ENCODE measurements at places on chromosomes 5 and 9. TPM values are rescaled to one million over a fixed set of nuclear protein-coding genes. Genes with fewer than 3 reads are reported as not detected.

Gene PCDHB11
- total RNA-seq = 1.3 TPM

Gene SLC30A5
- total RNA-seq = 39.7 TPM

Gene NEURL1B
- total RNA-seq = 11.4 TPM

Gene EGFLAM
- total RNA-seq = 0.50 TPM

Gene CNTFR
- total RNA-seq = 1.9 TPM

- no peaks in the 10 kb centered on the region for H3K36me3 ChIP-seq
- no peak overlapping the region for H3K4me3 ChIP-seq
Observed at GRCh38 chr5:109916481-109917153, 226.9 kb downstream of the MAN2A1 start.

DNA sequence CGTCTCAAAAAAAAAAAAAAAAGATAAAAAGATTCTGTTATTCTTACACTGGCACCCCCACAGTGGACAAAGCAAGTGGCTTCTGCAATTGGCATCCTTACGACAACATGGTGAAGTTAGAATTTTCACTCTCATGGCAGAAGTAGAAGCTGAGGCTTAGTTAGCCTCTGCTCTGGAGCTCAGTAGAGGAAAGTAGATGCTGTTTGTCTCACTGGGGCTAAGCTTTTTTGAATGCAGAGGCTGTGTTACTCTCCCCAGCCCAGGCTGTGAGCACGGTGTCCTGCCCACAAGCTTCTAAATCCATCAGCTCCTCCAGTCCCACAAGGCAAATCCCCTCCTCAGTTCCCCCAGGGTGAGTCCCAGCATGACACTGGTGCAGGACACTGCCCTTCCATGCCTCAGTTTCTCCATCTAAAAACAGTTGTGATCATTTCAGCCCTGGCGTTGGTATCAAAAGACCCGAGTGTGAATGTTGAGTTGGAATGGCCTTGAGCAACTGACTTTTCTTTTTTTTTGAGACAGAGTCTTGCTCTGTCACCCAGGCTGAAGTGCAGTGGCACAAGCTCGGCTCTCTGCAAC, 22.6 kb upstream of the PHF19 start:
- no peak overlapping the region for H3K4me3 ChIP-seq
- peaks cover 9% of the 10 kb centered on the region for H3K27me3 ChIP-seq
- no peaks in the 10 kb centered on the region for H3K36me3 ChIP-seq
- 0 out of 2 replicates have a peak, but pooled peaks cover 3% of the 10 kb centered on the region for H3K4me1 ChIP-seq
- DNase-seq = no peak

DNA sequence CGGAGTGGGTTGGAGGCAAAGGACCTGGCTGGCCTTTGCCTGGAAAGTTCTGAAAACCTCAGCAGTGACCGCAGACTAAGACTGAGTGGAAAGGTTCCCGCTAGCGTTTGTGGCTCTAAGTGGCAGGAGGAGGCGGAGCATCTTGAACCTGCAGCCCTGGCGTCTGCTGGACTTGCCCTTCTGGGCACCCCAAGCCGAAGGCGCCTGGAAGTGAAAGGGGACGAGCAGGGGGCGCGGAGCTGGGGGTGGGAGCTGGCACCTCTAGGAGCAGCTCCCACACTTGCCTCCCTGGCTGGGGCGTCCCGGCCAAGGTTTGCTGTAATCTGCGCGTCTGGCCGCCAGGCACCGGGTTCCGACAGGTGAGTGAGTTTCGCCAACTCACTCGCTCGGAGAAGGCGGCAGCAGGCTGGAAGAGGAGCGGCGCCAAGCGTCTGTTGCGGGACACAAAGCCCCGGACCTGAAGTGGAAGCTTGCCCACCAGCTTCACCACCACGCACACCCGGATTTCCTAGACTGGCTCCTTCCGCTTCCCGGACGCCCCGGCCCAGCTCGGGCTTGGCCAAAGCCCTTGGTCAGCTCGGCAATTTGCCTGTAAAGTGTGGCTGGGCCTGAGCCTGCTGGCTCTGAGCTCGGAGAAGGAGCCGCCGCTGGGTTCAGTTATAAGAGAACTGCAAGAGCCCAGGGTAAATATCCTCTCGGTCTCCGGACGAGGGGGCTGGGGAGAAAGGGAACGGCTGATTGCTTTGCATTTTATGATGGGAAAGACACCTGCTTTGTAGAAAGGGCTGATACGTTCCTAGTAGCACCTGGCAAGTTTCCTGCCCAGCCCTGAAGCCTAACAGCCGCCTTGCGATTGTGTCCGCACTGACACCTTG, at the start of gene GNA14:
Gene GNA14 (minus strand): TSS at position 89 of the 875 bp plus-strand sequence. CDS start 529 bp downstream, outside the sequence.
- peaks cover 23% of the 10 kb centered on the region for H3K4me1 ChIP-seq
- H3K27me3 ChIP-seq = peaks cover 48% of the 10 kb centered on the region
- H3K4me3 ChIP-seq = peak within 1 kb of the TSS; percentile 87
- DNase-seq = peak; percentile 81
- no peaks in the 10 kb centered on the region for H3K36me3 ChIP-seq

GRCh38 chr9:106868087-106868486, 5.1 kb downstream of the ZNF462 start:
- H3K27me3 ChIP-seq = no peaks in the 10 kb centered on the region
- H3K4me3 ChIP-seq = no peak overlapping the region
- no peak overlapping the region for H3K27ac ChIP-seq
- H3K4me1 ChIP-seq = peaks cover 77% of the 10 kb centered on the region
- DNase-seq = no peak

DNA sequence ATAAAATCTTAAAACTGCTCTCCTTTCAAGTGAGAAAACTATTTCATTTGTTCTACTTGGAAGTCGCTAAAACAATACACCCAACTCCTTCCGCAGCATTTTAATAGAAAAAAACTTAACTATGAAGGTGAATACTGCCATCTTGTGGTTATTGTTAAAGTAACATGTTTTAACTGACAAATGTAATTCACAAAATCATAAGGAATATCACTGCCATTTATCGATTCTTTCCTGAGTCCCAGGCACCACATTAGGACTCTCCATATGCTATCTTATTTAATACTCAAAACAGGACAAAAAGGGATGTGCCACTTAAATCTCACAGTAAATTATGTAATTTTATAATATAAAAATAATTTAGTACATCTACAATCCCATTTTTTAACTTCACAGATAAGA, 130.5 kb upstream of the ITGA1 start:
- peak; percentile 77 for DNase-seq
- no peaks in the 10 kb centered on the region for H3K4me1 ChIP-seq

DNA sequence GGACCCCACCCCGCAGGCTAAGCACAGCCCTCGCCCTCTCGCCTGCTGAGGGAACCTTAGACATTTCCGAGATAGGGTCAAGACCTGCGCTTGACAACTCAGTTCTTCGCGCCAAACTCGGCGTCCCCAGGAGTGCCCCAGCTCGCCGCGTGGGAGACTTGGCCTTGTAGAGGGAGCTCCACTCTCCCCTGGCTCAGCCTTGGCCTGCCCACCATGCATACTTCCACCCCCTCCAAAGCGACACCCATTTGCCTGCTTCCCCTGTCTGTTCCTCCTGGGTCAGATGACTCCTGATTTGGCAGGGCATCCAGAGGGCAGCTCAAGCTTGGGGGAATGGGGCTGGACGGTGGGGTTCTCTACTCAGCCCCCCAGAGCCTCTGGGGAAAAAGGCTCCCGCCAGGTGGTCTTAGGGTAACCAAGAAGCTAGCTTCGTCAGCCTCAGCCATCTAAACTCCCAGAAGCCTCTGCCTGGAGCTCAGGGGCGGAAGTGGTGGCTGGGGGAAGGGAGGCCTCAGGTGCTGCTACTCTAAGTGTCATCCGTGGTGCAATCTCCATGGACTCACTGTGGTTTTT, 560 bp downstream of the DOCK2 start:
- H3K36me3 ChIP-seq = no peaks in the 10 kb centered on the region
- H3K4me1 ChIP-seq = peaks cover 15% of the 10 kb centered on the region
- H3K27ac ChIP-seq = no peak overlapping the region
- peak overlapping the region; percentile 86 for H3K4me3 ChIP-seq
- H3K27me3 ChIP-seq = peaks cover 16% of the 10 kb centered on the region
- DNase-seq = no peak

DNA sequence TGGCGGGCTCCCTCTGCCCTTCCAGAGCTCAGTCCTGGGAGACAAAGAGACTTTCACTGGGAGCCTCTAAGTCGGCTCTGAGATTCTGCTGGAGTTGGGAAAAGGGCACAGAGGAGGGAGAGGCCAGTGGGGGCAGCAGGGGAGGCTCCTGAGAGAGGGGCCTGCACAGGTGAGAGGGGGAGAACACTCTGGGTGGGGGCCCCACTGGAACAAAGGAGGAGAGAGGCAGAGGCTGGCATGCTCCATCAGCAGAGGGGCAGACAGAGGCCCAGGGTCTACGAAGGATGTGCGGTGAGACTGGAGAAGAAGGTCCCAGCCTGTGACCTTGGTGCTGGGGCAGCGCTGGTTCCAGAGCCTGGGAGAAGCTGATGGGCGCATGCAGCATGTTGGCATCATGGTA, 8.9 kb downstream of the TCF7 start:
- H3K27me3 ChIP-seq = no peaks in the 10 kb centered on the region
- H3K36me3 ChIP-seq = no peaks in the 10 kb centered on the region
- H3K4me1 ChIP-seq = no peaks in the 10 kb centered on the region
- no peak overlapping the region for H3K27ac ChIP-seq
- DNase-seq = no peak

DNA sequence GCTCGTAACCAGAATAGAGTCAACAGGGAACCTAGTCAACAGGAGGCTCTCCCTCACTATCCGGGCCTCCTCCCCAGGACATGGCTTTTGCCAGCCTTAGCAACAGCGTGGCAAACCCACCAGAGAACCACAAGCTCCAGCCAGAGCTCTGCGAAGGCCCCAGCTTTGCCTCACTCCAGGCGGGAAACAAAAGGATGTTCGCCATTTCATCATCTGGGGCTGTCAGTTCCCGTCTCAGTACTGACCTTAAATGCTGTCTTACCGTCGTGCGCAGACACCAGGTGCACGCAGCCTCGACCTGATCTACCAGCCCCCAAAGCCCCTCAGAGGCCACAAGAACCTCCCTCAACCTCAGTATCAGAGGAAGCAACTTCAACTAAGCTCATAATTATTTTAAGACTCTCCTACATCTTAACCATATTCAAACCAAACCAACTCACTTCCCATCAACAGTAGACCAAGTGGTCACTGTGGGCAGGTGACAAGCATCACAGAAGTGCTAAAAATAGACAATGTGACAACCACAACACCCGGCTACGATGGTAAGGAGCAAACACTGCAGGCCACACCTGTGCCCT, 71.4 kb downstream of the SEMA4D start:
- no peak overlapping the region for H3K4me3 ChIP-seq
- H3K4me1 ChIP-seq = peaks cover 12% of the 10 kb centered on the region
- no peak overlapping the region for H3K27ac ChIP-seq
- H3K36me3 ChIP-seq = no peaks in the 10 kb centered on the region

GRCh38 chr9:136902259-136902821, 16.0 kb downstream of the TRAF2 start:
- no peak overlapping the region for H3K4me3 ChIP-seq
- H3K36me3 ChIP-seq = peaks cover 28% of the 10 kb centered on the region
- H3K27me3 ChIP-seq = no peaks in the 10 kb centered on the region

DNA sequence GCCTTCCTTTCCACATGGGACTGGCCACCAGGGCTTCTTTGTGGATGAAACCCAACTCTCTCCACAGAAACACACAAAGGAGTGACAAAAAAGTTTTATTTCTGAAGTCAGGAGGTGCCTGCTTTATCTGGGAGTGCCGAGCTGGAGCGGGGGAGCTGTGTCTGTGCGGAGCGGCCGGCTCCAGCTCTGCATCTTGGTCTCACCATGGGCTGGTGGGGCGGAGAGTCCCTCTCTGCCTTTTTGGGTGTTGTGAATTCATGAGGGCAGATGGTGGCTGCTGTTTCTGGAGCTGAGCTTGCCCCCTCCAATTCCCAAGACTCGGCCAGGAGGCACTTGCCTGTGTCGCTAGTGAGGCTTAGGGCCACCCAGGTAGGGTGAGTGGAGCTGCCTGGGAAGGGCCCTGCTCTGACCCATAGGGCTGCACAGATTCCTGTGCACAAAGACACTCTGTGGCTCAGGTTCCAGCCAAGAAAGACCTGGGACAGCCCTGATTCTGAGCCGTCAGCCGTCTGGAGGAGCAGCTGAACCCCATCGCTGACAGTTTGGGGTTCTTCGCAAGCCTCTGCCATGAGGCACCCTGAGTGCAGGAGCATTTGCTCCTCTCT, 1.4 kb downstream of the DBH start:
- DNase-seq = no peak
- peaks cover 19% of the 10 kb centered on the region for H3K4me1 ChIP-seq
- H3K27me3 ChIP-seq = no peaks in the 10 kb centered on the region
- H3K27ac ChIP-seq = no peak overlapping the region

- no peaks in the 10 kb centered on the region for H3K27me3 ChIP-seq
- H3K36me3 ChIP-seq = no peaks in the 10 kb centered on the region
- DNase-seq = peak; percentile 42
- H3K4me1 ChIP-seq = peaks cover 33% of the 10 kb centered on the region
Observed at GRCh38 chr5:78269088-78269703, 25.3 kb downstream of the AP3B1 start.

- H3K36me3 ChIP-seq = no peaks in the 10 kb centered on the region
- peaks cover 4% of the 10 kb centered on the region for H3K4me1 ChIP-seq
- H3K27me3 ChIP-seq = no peaks in the 10 kb centered on the region
Observed at GRCh38 chr9:123401879-123402513, 46.0 kb downstream of the CRB2 start.

GRCh38 chr5:42992088-42992879, 47.8 kb downstream of the ANXA2R start:
- peaks cover 11% of the 10 kb centered on the region for H3K4me1 ChIP-seq
- H3K27ac ChIP-seq = no peak overlapping the region
- H3K4me3 ChIP-seq = peak overlapping the region; percentile 54
- peaks cover 98% of the 10 kb centered on the region for H3K27me3 ChIP-seq
- no peaks in the 10 kb centered on the region for H3K36me3 ChIP-seq

DNA sequence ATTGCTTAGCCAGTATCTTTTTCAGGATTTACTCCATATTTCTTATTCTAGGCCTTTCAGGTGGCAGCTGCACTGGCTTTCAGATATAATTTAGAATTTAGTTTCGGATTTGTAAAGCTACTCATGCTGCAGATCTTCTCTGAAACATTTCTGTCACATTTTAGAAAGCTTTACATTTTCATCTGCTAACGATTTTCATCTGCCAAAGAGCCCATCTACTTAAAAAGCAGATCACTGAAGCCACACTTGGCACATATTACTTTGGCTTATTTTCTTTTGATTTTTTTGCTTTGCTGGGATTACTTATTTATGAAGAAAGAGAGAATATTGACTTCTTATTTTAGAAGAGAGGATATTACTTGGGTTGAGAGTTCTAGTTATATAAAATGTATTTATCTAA, 98.2 kb downstream of the GHR start:
- no peaks in the 10 kb centered on the region for H3K27me3 ChIP-seq
- H3K4me1 ChIP-seq = 0 out of 2 replicates have a peak, but pooled peaks cover 2% of the 10 kb centered on the region
- no peak overlapping the region for H3K4me3 ChIP-seq
- H3K36me3 ChIP-seq = no peaks in the 10 kb centered on the region

- no peak for DNase-seq
- peaks cover 5% of the 10 kb centered on the region for H3K4me1 ChIP-seq
- no peaks in the 10 kb centered on the region for H3K36me3 ChIP-seq
Observed at GRCh38 chr9:81526587-81526986, 162.8 kb downstream of the TLE1 start.

GRCh38 chr5:176904276-176904675, 5.1 kb upstream of the HK3 start:
- 0 out of 2 replicates have a peak overlapping the region, but pooled peaks have one; percentile 17 for H3K27ac ChIP-seq
- H3K27me3 ChIP-seq = no peaks in the 10 kb centered on the region
- H3K36me3 ChIP-seq = peaks cover 44% of the 10 kb centered on the region
- 0 out of 2 replicates have a peak, but pooled peaks cover 3% of the 10 kb centered on the region for H3K4me1 ChIP-seq
- DNase-seq = no peak

GRCh38 chr5:39442991-39443390, 18.2 kb upstream of the DAB2 start:
- DNase-seq = no peak
- H3K27me3 ChIP-seq = no peaks in the 10 kb centered on the region
- H3K27ac ChIP-seq = no peak overlapping the region
- H3K36me3 ChIP-seq = no peaks in the 10 kb centered on the region

- no peak overlapping the region for H3K4me3 ChIP-seq
- no peak overlapping the region for H3K27ac ChIP-seq
- no peaks in the 10 kb centered on the region for H3K36me3 ChIP-seq
- no peak for DNase-seq
Observed at GRCh38 chr9:98144631-98145030, 25.6 kb upstream of the TRIM14 start.
